ENCODE measurements at places on chromosomes 16 and 17.

DNA sequence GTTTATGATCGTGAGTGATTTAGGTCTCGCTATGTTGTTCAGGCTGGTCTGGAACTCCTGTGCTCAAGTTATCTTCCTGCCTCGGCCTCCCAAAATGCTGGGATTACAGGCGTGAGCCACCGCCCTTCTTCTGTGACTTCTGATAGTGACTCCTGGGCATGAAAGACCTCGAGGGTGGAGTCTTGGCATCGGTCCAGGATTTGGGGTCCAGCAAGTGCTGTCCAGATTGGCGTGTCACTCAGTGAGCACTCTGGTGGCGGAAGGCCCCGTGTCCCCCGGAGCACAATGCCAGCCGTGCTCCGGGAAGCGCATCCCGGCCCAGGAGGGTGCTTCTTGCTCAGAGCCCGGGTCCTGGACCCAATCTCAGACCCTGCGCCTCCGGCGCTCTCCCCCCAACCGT is 6.8 kb downstream of the OR1F1 start:
- no peak for DNase-seq

DNA sequence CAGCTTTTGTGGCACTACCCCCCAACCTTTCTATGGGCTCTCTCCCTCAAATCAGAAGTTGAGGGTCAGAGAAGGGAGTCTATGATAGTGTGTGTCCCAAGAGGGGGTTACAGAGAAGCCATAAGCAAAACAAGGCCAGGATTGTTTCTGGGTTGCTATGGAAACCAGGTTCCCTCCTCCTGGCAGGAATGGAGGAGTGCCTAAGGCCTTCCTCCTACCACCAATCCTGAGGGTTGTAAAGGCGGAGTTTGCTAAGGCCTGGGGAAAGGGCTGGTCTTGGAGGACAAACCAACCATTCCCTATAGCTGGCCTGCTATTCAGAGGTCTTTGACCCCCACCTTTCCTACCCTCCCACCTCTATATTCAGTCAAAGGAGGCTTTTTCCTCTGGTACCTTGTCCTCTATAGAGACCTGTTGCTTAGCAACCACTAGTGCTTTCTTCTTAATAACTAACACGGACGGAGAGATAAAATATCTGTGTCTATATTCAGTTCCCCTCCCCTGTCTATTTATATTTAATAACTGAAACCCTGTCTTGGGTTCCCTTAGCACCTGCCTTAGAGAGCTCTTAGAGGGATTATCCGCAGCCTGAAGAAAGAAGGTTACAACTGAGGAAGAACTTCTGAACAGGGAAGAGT is 43.4 kb downstream of the NEUROD2 start:
- no peak for DNase-seq

GRCh38 chr17:13592427-13592826 is 9.3 kb downstream of the HS3ST3A1 start:
- DNase-seq, result no peak

GRCh38 chr16:68375801-68376536 is 65.2 kb downstream of the PRMT7 start:
- DNase-seq, result no peak

DNA sequence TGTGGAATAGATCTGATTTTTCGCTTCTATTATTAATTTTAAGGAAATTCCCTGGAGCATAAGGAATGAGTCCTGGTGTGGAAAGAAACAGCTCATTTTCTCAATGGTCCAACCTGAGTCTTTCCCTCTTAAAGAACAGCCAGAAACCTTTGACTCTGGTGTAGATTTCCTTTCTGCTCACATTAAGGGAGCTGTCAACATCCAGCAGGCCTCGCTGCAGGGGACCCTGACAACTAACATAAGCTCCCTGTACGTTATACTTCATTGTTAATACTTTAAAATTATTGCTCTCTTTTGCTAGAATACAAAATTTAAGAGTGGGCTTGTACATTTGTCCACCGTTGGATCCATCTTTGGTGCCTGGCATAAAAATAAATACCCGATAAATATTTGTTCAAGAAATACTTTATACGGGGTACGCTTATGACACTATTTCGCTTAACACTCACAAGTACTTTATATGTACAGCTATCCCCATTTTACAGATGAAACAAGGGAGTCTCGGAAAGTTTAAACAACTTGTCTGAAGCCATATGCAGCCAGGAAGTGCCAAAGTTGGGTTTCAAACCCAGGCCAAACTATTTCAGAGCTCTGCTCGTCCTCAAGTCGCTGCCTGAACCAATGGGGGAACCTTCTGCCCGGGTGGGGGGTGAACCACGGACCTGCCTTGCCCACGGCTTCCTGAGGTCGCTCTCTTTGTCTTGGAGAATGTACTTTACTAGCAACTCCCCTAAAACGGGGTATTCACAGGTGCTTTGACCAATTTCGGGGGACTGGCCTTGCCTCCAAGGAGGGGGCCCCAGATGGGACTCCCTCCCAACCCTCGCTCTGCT is 611 bp downstream of the SMARCE1 start:
- peak; percentile 63 for DNase-seq

DNA sequence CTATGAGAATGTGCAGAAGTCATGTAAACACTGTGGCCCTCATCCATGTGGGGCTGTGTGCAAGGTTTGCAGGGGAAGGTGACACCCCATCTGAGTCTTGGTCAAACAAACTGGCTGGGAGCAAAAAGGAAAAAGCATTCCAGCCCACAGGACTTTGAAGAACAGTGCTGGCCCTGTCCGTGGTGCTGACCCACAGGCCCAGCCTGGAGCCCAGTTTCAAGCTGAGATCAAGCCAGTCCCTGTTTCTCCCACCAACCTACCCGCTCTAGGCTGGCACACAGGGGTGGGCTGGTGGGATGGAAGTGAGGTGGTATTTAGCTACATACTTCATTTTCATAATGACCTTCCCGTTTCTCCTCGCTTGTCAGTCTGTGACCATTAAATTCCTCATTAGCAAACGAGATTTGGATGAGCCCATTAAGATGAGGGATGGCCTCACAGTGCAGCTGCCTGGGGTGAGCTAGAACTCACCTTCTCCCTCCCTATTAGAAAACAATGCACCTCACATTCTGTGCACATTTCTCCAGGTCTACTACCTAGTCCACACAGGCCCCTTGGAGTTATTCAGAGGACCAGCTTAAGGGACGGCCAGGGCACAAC is 12.6 kb upstream of the RPL38 start:
- DNase-seq, result no peak

GRCh38 chr16:17409894-17410293 is 60.9 kb downstream of the XYLT1 start:
- no peak for DNase-seq

DNA sequence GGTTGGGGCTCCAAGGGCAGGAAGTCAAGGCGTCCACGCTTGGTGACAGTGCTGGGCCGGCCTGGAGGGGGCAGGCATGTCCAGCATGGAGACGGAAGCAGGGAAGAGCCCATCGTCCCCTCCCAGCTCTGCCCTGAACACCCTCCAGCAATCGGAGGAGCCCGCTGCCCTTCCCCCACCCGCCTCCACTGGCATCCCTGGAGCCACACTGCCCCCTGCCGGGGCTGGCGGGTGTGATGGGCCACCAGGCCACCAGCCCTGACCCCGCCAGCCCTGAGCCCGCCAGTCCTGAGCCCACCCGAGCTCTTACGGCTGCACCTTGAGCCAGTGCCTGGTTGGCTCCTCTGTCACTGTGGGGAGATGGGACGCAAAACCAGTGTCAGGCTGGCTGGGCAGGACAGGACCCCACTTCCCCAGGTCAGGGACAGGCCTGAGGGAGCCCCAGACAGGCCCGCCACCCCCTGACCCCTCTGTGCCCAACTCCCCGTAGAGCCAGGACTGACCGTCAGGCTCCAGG is 4.1 kb upstream of the CDH15 start:
- peak; percentile 75 for DNase-seq

GRCh38 chr16:66569827-66570405 is 3.7 kb downstream of the CMTM1 start:
- DNase-seq, result no peak

DNA sequence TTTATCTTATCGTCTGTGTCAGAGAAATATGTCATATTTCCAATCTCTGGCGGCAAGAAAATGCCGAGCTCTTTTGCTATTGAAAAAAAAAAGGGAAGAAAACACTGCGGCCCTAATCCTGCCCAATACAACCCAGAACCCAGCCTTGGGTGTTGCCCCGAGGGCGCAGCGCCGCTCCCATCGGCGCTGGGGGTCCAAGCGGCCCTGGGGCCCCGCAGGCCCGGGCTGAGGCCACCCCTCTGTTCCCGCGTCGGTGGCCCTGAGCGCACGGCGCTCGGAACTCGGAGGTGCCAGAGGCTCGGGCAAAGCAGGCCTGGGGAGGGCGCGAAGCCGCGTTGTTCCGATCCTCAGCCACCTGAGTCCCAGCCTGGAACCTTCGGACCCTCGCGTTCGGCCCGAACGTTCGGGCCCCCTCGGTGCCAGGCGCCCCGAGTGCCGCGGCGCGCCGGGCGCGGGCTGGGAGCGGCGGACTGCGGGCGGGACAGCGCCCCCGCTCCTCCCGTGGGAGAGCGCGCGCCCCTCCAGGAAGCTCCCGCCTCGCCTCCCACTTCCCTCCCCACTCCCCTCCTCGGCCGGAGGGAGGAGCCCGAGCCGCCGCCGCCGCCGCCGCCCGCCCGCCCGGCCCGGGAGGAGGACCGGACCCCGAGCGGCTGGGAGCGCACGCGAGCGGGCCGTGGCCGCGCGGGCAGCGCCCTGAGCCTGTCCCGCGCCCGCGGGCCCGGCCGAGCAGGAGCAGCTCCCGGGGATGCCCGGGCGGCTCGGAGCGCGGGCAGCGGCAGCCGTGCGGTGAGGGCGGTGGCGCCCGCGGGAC is at the start of gene CPNE2:
TSS of gene CPNE2 (plus strand) at position 609 of the 811 bp plus-strand sequence. CDS start 18,160 bp downstream, outside the sequence.
- peak; percentile 15 for DNase-seq

- no peak for DNase-seq
These were observed 12.2 kb upstream of the AKTIP start for GRCh38 chr16:53515259-53515658.

GRCh38 chr16:3486506-3487215 is 8.6 kb downstream of the C16orf90 start:
- no peak for DNase-seq

GRCh38 chr17:17207998-17208397 is 1.9 kb upstream of the PLD6 start:
- DNase-seq, result no peak

DNA sequence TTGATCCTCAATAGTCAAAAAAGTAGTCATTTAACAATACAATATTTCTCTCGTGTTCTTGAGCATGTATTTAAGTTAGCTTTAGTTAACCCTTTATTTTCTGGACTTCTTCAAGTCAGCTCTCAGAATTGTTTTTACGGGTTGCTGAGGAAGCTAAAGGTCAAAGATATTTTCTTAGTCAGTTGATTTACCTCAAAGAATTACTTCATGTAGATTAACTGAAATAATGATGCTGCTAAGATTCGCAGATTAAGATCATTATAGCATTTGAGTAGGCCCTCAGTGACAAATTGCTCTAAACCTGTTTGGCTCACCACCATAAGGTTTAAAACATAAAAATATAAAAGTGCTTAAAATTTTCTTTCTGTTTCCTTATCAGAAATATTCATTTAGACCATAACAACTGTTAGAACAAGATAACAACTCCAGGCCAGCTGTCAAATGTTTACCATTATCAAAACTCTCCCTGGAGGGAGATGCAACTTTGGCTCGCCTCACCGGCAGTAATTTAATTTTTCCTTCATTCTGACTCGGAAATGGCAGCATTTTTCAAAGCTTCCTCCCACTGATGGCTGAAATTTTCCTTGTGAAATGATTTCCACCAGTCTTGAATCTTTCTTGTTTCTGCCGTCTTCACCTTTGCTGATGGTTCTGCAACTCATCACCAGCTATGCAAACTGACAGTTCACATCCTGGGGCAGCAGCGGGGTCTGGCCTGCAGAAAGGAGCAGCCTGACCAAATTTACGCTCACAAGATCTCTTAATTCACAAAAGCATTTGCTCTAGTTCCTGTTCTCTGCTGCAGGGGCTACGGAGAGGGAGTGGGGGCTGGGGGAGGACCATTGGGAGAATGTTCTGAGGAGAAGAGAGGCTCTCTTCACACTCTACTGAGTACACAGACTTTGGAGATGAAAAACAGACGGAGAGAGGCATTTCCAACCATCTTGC is 254.8 kb upstream of the TBX2 start:
- DNase-seq, result no peak

DNA sequence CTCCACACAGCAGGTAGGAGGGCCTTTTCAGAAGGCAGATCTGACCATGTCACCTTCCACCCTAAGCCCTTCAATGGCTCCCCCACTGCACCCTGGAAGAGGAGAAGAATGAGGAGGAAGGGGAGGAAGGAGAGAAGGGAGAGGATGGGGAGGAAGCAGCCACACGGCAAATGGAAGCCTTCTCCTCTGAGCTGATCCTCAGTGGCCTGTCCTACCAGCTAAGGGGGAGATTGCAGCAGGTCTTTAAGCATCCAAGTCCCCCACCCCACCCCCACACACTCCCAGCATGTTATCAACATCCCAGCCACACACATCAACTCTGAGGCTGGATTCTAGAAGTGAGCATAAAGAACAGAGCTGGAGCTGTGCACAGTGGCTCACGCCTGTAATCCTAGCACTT is 46.2 kb upstream of the RBFOX3 start:
- DNase-seq, result no peak

GRCh38 chr16:66131895-66132294 is 234.6 kb upstream of the CDH5 start:
- no peak for DNase-seq

DNA sequence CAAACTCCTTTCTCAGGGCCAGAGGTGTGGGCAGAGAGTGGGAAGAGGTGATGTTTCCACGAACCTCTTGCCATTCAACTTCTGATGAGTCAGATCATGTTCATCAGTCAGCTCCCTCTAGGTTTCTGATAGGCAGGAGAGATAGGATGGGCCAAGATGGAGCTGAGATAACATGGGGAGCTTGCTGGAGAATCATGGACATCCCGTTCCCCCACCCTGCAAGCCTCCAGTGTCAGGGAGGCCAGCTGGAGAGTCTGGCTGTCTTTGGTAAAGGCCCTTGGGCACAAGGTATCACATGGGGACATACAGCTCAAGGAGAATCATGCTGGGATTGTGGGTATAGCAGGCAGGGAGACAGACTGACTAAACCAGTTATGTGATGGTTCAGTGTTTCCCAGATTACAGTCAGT is 136.0 kb upstream of the IRX3 start:
- no peak for DNase-seq

- no peak for DNase-seq
These were observed 243.5 kb downstream of the STX8 start for GRCh38 chr17:9332132-9332494.

GRCh38 chr16:3548445-3548844 is 28.8 kb downstream of the NLRC3 start:
- no peak for DNase-seq

DNA sequence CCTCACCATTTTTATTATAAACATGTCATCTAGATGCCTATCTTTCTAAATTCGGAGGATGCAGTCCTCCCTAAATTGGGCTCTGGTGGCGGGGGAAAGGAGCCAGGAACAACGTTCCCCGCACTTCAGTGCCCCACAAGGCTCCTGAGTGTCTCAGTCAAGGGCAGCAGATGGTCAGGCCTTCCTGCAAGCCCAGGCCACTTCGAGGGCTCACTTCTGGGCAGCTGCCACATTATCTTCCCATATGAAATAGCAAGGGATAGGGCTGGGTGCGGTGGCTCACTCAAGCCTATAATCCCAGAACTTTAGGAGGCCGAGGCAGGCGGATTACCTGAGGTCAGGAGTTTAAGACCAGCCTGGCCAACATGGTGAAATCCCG is 32.3 kb downstream of the FBXO31 start:
- DNase-seq, result no peak

GRCh38 chr17:40515011-40515410 is 13.6 kb upstream of the TNS4 start:
- no peak for DNase-seq

GRCh38 chr16:50282955-50283631 is 16.7 kb downstream of the ADCY7 start:
- peak; percentile 39 for DNase-seq

GRCh38 chr16:26051063-26051462 is 359.3 kb downstream of the HS3ST4 start:
- DNase-seq, result no peak

- no peak for DNase-seq
These were observed 130.4 kb downstream of the CCDC182 start for GRCh38 chr17:57614742-57615141.

Measured in AML-193 (cell line).